ENCODE measurements at places on chromosomes 13 and 19.

GRCh38 chr13:96428911-96429310 is 339.0 kb downstream of the HS6ST3 start:
- DNase-seq = no peak

DNA sequence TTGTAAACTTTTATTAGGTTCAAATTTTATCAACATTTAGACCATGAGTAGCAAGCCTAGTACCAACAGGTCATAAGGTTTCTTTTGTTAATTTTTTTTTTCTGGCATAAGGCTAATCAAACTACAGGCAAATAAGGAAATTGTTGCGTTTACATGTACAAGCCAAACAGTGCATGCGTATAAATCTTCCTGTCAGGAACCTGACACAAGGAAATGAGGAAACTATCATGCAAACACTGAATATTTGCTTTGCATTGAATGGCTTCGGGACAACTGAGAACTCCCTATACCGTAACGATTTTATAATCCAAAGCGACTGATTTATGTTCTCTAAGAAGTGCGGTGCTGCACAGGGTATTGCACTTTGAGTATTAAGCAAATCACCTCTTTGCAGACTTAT is 133.0 kb upstream of the TRPC4 start:
- no peak for DNase-seq

DNA sequence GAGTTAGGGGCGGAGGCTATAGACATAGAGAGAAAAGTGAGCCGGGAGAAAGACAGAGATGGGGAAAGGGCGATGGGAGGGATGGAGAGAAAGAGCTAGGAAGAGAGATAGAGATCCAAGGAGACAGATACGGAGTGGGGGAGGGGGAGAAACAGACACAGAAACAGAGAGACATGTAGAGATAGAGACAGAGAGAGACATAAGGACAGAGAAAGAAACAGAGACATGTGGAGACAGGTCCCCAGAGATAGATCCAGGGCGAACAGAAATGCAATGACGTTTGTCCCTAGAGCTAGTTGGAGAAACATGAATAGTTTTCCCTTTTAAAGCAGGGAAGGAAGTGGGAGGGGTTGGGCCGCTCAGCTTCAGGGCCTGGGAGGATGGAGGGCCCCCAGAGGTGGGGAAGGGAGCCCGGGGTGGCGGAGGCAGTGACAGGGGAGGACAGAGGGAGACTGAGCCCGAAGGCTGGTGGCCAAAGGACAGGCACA is 4.6 kb downstream of the PPP1R14A start:
- no peak for DNase-seq

DNA sequence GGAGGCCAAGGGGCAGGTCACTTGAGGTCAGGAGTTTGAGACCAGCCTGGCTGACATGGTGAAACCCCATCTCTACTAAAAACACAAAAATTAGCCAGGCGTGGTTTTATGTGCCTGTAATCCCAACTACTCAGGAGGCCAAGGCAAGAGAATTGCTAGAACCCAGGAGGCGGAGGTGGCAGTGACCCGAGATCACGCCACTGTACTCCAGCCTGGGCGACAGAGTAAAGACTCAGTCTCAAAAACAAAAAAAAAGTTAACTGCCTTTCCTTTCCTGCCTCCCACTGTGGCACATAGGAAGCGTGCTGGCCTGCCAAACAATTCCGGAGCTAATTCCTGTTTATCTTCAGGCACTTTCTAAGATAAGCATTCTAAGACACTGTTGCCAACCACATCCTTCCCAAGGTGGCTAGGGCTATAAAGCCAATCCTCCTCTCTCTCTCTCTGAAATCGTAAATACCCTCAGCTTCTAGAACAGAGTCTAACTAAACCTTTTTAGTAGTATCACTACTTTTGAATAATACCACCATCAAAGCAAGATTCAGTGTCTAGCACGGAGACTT is 21.6 kb downstream of the SLC25A30 start:
- DNase-seq = no peak

DNA sequence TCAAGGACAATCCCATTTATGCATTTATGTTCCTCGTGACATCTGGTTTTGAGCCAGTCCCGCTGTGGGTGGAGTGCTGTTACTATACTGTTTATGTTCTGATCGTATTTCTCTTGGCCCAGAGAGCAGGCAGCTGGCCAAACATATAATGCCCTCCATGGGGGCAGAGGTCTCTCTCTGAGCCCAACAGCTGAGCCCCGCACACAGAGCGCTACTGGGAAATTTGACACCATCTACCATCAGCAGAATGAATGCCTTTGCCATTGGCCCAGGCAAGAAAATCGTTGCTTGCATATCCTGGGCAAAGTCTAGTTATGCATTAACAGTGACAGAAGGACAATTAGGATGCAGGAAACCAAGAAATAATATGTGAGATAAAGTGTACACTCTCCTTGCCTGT is 126.8 kb upstream of the CACNA1A start:
- no peak for DNase-seq

DNA sequence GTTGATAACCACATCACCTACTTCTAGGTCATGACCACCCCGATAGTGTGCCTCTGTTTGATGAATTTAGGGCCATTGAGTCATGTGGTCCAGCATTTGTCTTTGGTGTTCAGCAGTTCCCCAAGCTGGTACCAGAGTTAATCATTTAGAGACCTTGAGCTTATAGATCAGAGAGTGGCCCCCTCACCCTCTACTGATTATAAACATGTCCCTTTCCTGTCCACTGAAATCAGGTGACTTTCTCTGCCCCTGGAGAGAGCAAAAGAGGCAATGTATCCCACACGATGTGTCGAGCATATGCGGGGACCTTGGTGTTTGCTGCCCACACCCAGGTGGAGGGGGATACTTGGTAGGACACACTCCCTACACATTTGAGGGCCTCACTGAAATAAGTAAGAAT is 46.3 kb downstream of the C13orf42 start:
- DNase-seq = no peak

DNA sequence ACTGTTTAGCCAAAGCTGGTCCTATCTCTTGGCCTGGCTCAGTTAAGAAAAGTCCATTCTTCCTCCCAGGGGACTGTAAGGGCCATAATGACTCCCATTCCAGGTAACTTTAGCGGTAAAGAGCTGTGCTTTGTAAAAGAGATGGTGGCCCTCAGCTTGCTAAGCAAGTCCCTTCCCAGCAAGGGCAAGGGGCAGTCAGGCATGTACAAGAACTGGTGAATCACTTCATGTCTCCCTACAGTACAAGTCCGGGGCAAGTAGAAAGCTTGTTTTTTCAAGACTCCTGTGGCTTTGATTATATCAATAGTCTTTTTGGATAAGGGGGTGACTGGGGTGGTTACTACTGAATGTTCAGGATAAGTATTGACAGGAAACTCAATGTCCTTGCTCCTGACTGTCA is 88.9 kb downstream of the SLC25A15 start:
- no peak for DNase-seq

DNA sequence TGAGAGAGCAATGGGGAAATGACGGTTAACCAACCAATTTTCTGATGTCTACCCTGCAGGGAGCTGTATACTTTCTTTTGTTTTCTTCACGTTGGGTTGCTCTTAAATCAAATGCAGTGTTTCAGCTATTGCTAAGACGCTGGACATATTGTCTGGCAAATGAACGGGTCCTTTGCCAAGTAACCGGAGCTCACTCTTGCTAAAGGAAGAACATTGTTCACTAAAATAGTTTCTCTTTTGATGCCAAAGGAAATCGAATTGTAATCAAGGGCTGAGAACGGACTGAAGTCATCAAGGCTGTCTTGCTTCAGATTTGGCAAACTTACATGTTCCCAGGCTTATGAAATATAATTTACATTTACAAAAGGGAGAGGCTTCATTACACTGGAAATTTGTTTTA is 142.3 kb upstream of the ARGLU1 start:
- DNase-seq = no peak

- DNase-seq = no peak
Observed at GRCh38 chr19:19533841-19534240, 4.2 kb upstream of the CILP2 start.

- DNase-seq = no peak
Observed at GRCh38 chr19:416416-416815, 7.5 kb upstream of the C2CD4C start.

DNA sequence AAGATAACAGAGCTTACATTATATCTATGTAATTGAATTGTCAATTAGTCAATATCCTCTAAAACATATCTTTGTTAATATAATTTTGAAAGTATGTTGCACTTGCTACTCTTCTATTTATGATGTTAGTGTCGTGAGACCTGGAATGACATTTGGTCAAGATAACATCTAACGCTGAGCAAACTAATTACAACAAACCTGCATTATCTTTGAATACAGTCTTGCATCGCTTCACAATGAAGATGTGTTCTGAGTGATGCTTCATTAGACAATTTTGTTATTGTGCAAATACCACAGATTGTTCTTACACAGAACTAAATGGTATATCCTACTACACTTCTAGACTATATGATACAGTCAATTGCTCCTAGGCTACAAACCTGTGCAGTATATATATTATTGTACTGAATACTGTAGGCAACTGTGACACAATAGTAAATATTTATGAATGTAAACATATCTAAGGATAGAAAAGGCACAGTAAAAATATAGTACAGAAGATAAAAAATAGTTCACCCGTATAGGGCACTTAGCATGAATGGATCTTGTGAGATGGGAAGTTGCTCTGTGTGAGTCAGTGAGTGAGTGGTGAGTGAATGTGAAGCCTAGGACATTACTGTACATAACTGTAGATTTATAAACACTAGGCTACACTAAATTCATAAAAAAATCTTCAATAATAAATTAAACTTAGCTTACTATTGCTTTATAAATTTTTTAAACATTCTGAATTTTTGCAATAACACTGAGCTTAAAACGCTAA is 1773.8 kb downstream of the PCDH9 start:
- DNase-seq = no peak

DNA sequence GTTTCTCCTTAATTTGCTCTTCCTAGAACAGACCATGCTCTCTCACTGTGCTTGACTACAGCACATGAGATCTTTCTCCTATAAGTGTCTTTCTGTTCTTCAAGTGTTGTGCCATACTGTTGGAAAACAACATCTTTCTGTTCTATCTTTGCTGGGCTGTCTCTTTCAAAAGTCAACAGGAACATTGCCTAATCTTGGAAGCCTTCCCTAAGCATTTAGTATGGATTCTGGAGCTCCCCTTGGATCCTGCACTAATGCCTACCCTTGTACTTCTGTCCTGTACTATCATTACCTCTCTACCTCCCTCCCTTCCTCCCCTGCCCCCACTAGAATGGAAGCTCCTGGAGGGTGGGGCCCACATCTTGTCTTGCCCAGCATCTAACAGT is 26.8 kb downstream of the STARD13 start:
- DNase-seq = no peak

- DNase-seq = no peak
Observed at GRCh38 chr19:54271106-54271505, 9.8 kb downstream of the LILRB2 start.

- no peak for DNase-seq
Observed at GRCh38 chr13:36526897-36527296, 94.6 kb downstream of the CCNA1 start.

DNA sequence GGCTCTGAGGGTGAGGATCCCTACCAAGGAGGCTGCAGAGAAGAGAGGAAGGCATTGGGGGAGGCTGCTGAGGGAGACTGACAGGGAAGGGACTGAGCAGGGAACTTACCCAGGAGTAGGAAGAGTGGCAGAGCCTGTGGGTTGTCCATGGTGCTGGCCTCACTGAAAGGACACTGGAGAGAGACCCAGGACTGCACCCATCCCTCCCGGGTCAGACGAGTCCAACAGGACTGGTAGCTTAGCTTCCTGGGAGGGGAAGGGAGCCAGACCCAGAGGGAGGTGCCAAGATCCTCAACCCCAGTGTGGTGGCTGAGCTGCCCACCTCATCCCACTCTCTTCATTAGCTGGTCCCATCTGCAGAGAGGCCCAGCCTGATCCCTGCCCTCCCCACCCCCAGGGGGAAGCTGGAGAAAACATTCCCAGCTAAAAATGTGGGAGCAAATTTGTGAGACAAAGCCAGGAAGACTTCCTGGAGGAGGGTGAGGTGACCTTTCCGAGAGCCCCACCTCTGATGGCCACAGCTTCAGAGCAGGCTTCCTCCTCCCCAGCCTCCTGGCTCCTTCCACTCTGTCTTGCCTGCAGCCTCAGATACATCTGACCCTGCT is at the start of gene VSIG10L:
VSIG10L (minus strand) TSS at position 164 of the 605 bp plus-strand sequence; CDS start at position 149, 15 bp downstream.
- no peak for DNase-seq

DNA sequence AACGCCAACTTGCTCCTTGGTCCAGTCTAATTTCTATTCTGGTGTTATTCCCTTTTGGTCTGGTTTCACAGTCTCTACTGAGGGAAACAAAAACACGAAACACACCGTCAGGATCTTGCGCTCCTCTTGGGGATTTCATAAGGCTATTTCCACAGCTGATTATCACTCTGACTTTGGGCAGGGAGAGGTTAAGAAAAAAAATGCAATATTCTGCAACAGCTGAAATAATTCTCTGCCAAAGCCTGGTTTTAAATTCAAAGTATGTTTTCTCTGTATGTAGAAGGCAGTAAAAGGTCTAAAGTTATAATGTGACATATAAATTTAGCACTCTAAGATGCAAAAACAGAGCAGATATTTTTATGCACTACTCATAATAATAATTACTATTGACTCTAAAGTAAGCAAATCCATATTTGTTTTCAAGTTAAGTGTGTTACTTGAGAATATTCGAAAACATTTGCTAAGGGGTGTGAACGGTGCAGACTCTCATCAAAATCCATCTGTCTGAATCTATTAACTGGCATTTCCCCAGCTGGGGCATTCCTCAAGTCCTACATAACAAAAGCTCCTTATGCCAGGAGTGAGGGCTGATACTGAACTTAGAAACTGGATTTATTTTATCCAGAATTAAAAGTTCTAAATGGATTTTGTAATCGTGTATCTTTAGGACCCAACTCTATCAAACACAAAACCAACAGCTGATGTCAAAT is 38.4 kb upstream of the STARD13 start:
- no peak for DNase-seq

DNA sequence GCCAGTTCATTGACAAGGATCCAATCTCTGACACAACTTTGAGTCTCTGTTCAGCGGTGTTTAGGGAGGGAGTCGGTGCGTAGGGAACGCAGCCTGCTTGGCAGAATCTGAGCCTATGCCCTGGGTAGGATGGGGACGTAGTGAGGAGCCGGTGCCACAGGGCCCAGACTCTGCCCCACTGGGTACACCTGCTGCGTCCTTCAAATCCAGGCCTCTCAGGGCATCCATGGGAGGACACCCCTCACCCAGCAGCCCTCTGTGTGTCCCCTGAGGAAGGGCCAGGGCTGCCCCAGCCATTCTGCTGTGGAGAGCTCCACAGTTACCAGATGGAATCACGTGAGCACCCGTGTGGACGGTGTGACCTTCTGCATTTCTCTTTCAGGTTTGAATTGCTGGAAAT is 133.2 kb upstream of the MCF2L start:
- no peak for DNase-seq

DNA sequence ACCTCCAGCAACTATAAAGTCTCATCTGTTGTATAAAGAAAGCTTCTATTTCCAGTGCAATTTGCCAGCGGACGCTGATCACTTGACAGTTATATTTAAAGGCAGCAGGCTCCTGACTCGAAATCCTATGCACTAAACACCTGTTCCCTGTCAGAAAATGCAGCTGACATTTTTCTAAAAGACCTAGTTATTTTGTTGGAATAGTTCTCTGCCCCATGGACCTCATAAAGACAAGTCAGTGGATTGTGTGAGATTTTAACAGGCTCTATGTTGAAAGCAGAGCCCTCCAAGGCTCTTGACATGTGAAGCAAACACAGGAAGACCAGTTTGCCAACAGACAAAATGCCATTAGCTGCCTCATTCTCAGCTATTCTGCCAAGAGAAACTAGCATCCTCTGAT is 304.7 kb upstream of the KLF12 start:
- no peak for DNase-seq

All from memory B cell (primary cell).